ENCODE measurements at places on chromosomes 13 and 19.

- DNase-seq, result peak; percentile 84
Measured at GRCh38 chr13:40109351-40109844, 453.9 kb downstream of the COG6 start.

DNA sequence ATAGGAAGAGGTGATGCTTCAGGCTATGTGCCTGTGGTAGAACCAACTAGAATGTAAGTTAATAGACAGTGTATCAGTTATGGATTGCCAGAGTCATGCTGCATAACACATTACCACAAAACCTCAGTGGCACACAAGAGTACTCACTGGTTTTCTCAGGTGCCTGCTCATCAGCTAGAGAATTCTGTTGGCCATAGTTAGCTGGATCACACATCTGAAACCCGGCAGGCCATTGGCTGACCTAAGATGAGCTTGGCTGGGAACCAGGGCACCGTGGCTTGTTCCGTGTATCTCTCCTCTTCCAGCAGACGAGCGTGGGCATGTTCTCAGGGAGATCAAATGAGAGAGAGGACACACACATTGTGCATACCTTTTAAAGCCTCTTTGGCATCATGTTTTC is 76.7 kb downstream of the TEX26 start:
- no peak for DNase-seq

- no peak for DNase-seq
Measured at GRCh38 chr13:72062566-72062965, 195.6 kb upstream of the DACH1 start.

DNA sequence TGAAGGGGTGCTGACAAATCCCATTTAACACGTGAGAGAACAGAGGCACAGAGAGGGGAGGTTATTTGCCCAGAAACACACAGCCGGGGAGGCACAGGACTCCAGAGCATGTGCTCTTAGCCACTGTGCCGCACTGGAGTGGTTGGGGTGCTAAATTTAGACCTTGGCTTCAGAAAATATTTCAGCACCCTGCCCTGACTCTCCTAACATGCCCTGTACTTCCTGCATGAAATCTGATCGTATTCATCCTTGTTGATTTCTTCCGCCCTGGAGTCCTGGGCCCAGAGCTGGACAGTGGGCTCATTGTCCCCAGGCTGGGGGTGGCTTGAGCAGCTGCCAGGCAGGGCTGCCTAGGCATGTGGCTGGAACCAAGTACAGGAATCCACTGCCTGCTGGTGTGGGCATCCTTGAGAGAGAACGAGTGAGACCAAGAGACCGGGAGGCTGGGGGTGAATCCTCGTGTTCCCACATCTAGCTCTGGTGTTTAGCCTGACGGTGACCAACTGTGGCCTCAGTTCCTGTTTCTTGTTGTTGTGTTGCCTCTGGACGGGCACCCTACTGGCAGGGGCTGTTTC is 5.3 kb downstream of the SLC27A1 start:
- DNase-seq, result peak; percentile 60

DNA sequence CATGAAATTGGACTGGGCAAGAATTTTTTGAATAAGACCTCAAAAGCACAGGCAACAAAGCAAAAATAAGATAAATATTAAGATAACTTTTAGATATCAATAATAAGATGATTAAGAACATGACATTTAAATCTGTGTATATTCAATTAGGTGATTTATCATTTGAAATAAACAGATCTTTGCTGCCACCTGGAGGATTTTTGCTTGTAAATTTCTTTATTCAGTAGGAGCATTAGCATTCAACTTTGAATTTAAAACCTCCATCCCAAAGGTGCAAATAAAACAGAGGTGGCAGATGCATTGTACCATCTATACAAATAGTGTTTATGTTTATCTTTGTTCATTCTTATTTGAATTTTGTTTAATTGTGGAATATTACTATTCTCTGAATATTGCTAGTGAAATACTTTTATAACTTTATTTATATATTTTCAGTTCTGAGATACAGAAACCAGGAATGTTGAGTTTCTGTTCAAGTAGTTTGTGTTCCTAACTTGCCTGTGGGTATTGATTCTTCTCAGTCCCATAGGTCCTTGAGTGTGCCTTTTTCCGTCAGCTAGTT is 20.9 kb downstream of the COG6 start:
- peak; percentile 27 for DNase-seq

GRCh38 chr19:40597329-40597838 is 3.8 kb upstream of the LTBP4 start:
- DNase-seq, result no peak

Data from GM03348 (cell line).